Suppressor macrophage treated with lipopolysaccharide for 1 hour (primary cell): ENCODE measurements at places on chromosomes 11 and 22.
A peak's percentile ranks its signal among the peaks of the same experiment; 100 is the strongest.

GRCh38 chr11:73359341-73359740 lies 16.9 kb upstream of the RELT start:
- DNase-seq: peak; percentile 35

DNA sequence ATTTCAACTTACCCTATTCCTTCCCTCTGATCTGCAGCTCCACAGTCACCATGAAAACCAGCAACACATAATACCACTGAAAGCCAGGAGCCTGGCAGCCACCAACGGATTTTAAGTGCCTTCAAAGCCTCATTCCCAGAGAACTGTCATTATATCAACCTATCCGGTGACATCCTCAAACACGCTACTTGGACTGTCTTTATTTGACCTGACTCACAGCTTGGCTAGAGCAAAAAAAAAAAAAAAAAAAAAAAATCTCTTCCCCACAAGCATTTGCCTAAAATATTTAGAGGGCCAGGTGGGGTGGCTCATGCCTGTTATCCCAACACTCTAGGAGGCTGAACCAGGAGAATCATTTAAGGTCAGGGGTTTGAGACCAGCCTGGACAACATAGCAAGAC lies 32.4 kb upstream of the ARHGAP32 start:
- DNase-seq: no peak

- DNase-seq: no peak
Measured at GRCh38 chr11:123187248-123187647, 7.8 kb downstream of the CLMP start.

DNA sequence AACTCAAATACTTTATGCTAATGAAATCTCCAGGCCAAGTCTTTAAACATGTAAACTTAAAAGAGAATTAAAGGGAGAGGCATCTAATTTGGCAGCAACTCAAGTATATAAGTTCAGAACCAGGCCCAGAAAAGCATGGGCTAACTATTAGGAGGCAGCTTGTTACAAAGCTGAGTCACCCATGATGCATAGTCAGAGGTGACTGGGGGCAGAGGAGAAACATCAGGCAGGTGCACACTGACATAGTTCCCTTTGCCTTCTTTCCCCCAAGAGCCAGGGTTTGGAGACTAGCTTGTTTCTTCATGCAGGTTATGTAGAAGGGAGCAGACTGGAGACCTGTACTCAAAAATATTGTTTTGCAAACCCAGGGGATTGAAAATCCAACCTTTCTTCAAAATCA lies 619.0 kb downstream of the SOX6 start:
- no peak for DNase-seq

DNA sequence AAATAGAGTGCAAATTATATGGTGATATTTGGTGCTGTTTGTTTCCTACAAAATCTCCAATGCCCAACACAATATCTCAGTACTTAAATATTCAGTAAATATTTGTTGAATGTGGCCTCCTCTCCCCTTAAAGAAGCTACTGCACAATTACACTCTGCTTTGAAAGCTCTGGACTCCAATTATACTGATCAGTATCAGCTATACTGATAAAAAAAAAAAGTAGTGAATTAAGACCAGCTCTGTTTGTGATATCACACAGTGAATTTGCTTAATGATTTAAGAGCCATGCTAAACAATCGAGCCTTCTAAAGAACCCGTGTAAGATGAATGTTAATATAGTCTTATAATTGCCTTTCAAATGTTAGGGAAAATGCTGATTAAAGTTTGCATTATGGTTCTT lies 543.2 kb upstream of the API5 start:
- no peak for DNase-seq

DNA sequence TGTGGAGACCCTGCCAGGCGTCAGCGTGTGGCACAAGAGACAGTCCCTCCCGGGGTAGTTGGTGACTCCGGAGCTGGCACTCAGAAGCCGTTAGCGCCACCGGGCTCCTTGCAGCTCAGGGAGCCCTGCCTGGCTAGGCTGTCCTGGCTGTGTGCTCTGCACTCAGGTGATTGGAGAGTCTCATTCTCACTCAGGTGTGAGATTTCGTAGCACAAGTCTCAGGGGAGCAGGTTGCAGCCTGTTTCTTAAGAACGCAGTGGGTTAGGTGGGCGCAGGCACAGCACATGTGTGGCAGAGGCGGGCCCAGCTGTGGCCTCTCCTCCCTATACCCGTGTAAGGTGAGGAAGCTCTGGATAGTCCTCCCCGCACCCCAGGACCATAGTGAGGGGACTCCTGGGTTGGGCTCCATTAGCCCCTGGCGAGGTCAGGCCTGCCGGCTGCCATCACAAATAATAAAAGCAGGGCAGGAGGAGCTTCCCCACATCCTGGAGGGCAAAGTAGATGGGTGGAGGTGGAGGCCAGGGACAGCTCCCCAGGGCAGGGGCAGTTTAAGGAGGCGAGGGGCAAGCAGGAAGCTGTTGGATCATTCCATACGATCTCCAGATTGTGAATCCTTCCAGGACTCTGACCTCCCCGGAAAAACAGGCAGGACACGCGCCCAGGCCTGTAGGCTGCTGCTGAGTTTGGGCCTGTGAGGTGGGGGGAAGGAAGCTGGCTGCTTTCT lies 39.4 kb downstream of the SBF1 start:
- DNase-seq: no peak

- no peak for DNase-seq
Measured at GRCh38 chr11:112285841-112286311, 25.2 kb upstream of the PLET1 start.

DNA sequence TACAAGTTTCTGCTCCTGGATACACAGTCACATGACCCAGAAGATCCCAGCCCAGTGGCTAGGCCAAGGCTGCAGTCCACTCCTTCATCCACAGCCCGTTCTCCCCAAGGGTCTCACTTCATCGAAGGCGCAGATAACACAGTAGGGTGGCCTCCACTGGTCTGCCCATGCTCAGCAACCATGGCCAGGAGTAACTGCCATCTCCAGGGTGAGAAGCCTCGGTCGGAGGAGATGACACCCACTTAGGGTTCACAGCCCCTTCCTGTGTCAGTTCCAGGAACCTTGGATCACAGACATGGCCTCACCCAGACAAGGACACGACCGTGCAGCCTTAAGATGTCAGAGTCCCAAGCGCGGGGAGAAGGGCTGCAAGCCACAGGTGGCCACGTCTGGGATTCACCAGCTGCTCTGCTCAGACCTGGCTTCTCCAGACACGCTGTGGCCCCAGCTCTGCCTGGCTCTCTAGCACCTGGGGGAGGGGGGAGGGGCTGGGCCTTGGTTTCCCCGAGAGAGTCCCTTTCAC lies 2.6 kb downstream of the BET1L start:
- no peak for DNase-seq

DNA sequence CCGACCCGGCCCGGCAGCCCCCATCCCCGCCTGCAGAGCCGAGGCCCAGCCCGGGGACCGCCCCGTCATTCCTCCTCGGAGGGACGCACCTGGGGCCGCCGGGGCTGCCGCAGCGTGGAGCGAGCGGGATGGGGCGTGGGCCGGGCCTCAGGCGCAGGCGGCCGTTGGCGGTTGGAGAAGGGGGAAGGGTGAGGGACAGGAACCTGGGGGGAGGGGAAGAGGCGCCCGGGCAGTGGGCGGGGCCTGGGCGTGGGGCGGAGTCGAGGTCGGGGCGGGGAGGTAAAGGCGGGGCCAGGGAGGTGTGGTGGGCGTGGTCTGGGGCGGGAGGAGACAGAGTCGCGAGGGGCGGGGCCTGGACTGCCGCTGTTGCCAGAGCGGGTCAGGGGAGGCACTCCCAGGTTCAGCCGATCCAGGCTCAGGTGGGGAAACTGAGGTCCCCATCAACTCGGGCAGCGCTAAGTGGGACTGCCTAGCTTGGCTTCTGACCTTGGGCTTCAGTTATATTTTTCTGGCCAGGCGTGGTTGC lies at the start of gene TESMIN:
Gene TESMIN, minus strand, starts transcription at position 190 of the 526 bp plus-strand sequence. CDS start 860 bp downstream, outside the sequence.
- peak; percentile 79 for DNase-seq

GRCh38 chr11:75373201-75373600 lies 21.7 kb upstream of the ARRB1 start:
- DNase-seq: no peak

- no peak for DNase-seq
Measured at GRCh38 chr11:131099746-131100145, 183.5 kb upstream of the SNX19 start.
